ENCODE measurements at places on chromosomes 16 and 17. TPM values are rescaled to one million over a fixed set of nuclear protein-coding genes. Genes with fewer than 3 reads are reported as not detected.

Gene ARHGAP23
- 96.5 TPM for total RNA-seq

Gene CHST6
- total RNA-seq = 1.3 TPM

Gene CHAD
- not detected for total RNA-seq

Gene SPATA32
- total RNA-seq = not detected

Gene TMEM235
- not detected for total RNA-seq

Gene XYLT1
- 2.2 TPM for total RNA-seq

Gene LGALS9B
- total RNA-seq = not detected

Gene CRYBA1
- not detected for total RNA-seq

Gene ENKD1
- total RNA-seq = 8.2 TPM

Gene WSCD1
- total RNA-seq = 53.8 TPM

Gene CCL11
- total RNA-seq = not detected

Gene ZFHX3
- 7.6 TPM for total RNA-seq

Gene KRT31
- not detected for total RNA-seq

Gene TRIM47
- total RNA-seq = 38.1 TPM

Gene ABI3
- total RNA-seq = 45.7 TPM

Gene SCIMP
- not detected for total RNA-seq

Gene TEX14
- total RNA-seq = under 0.01 TPM

Gene UNC13D
- total RNA-seq = 3.5 TPM

Gene SNAI3
- total RNA-seq = 0.13 TPM

Gene NBR1
- total RNA-seq = 109 TPM

Gene GAST
- total RNA-seq = not detected

Gene KIFC3
- 41.0 TPM for total RNA-seq

Gene EFCAB3
- not detected for total RNA-seq
